ENCODE measurements at places on chromosomes 11 and 22.

DNA sequence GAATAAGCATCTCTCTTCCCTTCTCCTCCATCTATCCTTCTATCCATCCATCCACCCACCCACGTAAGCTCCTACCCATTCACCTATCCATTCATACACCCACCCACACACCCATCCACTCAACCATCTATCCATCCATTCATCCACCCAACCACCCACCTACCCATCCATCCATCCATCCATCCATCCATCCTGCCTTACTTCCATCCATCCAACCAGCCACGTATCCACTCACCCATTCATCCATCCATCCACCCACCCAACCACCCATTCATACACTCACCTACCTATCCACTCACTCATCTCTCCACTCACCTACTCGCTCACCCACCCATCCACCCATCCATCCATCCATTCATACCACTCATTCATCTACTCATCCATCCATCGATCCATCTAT lies 13.2 kb downstream of the TNNT3 start:
- no peak for DNase-seq

- peak; percentile 83 for DNase-seq
Measured at GRCh38 chr11:45671246-45672171, 6.1 kb upstream of the CHST1 start.

DNA sequence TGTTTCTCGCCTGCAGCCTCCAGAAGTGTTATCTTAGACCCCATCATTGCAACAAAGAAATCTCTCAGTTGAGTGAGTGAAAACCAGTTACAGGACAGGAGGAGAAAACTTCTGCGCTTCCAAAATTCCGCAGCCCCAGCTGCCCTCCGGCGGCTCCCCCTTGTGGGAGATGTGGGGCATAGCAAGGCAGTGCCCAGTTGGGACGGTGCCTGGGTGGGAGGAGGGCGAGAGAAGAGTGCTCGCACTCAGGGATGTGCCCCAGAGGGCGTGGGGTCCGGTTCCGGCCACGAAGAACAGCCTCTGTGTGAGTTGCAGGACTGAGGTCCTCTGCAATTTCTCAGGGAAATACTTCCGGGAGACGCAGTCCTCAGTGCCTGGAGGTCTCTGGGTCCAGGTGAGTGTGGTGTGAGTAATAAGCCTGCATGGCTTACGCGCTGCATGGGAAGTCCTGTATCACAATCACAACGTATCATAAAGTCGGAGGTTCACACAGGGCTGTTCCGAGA lies 87.0 kb upstream of the BLID start:
- DNase-seq, result peak; percentile 82

GRCh38 chr11:5712507-5712906 lies 22.9 kb downstream of the TRIM22 start:
- no peak for DNase-seq

- DNase-seq, result no peak
Measured at GRCh38 chr11:87575088-87575487, 537.4 kb downstream of the TMEM135 start.

GRCh38 chr22:47031628-47031915 lies 269.1 kb downstream of the TBC1D22A start:
- DNase-seq, result no peak

GRCh38 chr11:85848556-85848955 lies 6.6 kb upstream of the CCDC83 start:
- DNase-seq, result no peak

GRCh38 chr11:64095273-64095817 lies 59.6 kb downstream of the FLRT1 start:
- no peak for DNase-seq

- no peak for DNase-seq
Measured at GRCh38 chr11:1763336-1763795, 361 bp downstream of the CTSD start.

DNA sequence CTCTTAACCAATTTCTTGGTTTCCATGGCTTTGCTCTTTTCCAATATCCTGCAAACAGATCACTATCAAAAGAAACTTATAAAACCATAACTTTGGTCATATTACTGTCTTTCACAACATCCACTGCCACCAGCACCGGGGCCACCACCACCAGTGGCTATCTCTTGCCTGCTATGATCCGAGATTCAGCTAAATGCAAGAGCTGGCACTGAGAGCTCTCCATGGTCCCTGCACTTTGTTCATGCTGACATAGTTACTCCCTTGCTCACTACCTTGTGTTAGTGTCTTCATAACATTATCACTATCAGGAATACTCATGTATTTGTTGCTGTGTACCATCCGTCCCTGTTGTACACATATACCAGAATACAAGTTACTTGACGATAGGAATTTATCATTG lies 299.0 kb downstream of the ETS1 start:
- DNase-seq, result no peak

GRCh38 chr22:43723816-43724215 lies 88.3 kb downstream of the EFCAB6 start:
- no peak for DNase-seq

DNA sequence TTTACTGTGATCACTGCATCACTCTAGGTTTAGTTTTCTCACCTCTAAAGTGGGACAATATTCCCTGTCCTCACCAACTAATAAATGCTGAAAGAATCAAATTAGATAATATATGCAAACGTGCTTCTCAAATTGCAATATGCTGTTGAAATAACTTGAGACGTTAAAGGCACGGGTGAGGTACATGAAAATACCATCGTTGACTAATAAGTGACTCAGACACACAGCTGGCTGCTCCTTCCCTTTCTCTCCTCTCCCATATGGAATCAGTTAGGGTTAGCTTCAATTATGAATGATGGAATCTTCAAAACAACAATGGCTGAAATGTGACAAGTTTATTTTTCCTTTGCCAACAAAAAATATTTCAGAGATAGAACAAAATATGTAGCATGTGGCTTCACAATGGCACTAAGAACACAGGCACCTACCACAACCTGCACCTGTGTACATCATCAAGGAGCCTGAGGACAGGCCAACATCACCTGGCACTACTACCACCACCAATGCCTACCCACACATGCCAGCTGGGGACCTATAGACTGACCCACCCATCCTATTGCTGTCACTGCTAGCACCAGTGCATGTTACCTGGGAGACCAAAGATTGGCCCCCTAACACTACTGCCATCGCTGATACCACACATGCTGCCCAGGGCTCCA lies 13.7 kb downstream of the GDPD4 start:
- no peak for DNase-seq

GRCh38 chr11:76834151-76834550 lies 26.6 kb upstream of the ACER3 start:
- DNase-seq, result no peak

DNA sequence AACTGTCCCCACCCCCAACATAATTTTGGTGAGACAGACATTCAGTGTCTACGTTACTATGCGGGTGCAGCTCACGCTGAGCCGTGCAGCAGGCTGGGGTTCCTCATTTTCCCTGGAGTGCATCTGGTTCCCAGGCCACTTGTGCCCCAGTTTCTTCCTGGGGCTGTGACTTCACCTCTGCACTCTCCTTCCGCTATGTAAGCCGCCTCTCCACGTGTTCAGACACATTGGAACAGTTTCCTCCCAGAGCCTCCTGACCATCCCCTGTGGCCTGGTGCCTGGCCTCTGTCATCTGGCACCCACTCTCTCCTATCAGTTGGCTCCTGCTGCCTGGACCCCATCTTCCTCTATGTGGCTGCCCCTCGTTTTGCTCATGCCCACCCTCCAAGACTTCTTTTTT lies 46.2 kb upstream of the A4GALT start:
- no peak for DNase-seq

All from C1 segment of cervical spinal cord (tissue), 14 donors.